GM04503 (cell line): ENCODE measurements at places on chromosomes 6 and 20.

- peak; percentile 13 for DNase-seq
Observed at GRCh38 chr20:4835244-4836177, 113.8 kb downstream of the PRND start.

GRCh38 chr6:12779772-12780171 lies 63.2 kb downstream of the PHACTR1 start:
- no peak for DNase-seq

DNA sequence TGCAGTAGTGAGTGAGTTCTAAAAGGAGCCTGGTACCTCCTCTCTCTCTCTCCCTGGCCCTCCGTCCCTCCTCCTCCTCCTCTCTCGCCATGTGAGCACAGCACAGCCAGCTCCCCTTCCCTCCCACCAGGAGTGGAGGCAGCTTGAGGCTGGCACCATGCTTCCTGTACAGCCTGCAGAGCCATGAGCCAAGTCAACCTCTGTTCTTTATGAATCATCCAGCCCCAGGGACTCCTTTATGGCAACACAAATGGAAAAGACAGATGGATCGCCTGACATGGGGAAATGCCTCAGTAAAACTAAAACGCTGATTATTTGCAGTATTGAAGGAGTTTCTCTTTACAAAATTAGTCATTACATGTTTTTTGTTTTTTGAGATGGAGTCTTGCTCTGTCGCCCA lies 233.7 kb upstream of the ARID1B start:
- no peak for DNase-seq

DNA sequence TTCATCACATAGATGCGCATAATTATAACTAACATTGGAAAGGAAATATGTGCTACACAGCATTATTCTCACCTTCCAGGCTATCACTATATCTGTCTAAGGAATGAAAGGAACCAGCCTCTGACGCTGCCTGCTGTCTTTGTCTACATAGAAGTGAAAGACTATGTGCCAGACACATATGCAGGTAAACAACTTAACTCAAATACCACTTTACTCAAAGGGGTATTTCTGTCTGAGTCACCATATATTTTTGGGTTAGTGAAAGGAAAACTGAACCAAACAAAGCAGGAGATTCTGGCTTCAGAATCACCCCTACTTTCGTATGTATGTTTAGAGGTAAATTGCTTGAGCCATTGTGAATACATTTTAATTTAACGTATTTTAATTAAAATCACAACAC lies 328.6 kb upstream of the PLCB4 start:
- DNase-seq = no peak

GRCh38 chr20:59305908-59306655 lies 5.7 kb downstream of the EDN3 start:
- no peak for DNase-seq

DNA sequence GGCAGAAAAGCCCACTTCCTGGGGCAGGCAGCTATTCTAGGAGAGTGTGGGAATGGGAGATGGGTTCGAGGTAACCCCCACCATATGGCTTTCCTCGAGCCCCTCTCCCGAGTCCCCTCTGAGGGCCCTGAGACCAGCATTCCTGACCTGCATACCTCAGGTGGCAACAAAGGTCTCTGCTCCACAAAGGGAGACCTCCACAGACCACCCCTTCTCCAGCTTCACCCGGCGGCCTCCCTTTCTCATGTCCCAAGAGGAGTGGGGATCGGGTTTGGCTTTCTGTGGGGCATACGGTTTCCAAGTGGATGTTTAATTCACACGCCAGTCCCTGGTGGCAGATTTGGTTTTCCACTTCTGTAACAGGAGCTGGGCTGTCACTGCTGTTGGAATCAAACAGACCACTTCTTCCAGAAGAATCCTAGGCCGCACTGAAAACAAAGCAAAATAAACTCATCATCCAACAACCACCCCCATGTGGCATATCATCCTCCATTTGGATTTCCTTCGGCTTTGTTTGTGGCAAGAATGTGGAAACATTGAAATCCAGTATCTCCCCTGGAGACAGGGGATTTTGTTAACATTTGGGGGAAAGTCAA lies 83.2 kb downstream of the DLL1 start:
- DNase-seq = no peak

GRCh38 chr6:75244063-75244584 lies 523 bp upstream of the COX7A2 start:
- DNase-seq = no peak

DNA sequence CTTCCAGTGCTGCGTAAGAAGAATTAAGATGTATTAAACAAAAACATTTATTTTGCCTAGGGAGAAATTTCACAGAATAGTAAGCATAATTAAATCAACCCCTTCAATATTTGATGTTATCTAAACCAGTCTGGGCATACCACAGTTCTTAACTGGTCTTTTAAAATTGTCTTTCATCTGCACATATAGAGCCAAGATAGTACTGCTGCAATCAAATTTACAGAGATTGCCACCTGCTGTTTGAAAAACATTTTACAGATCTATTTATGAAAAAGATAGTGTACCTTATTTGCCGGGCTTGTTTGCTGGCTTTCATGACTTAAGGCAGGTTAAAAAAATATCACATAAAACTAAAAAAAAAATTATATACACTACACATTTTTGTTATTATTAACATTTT lies 323.2 kb downstream of the ADGRB3 start:
- DNase-seq = no peak

- DNase-seq = no peak
Observed at GRCh38 chr6:91083211-91083610, 496.3 kb upstream of the MAP3K7 start.

- no peak for DNase-seq
Observed at GRCh38 chr20:458776-459175, 3.6 kb downstream of the TBC1D20 start.

DNA sequence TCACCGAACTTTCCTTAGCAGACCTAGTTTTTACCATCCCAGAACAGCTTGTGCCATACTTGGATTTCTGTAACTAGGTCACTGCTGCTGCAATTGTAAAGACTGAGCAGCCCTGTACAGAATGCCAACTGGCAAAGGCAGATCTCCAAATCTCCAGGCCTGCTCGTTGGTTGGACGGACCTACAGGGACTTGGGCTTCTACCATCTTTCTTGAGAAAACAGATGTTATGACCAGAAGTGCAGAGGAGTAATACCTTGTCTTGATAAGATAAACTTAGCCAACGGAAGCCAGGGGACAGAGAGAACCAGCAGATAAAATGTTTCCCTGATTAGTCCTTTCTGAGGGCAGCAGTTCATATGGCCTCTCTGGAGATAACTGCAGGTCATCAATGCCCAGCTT lies 304.1 kb downstream of the RFPL4B start:
- DNase-seq = no peak

GRCh38 chr6:35905841-35906498 lies 14.9 kb downstream of the SRPK1 start:
- DNase-seq = no peak

DNA sequence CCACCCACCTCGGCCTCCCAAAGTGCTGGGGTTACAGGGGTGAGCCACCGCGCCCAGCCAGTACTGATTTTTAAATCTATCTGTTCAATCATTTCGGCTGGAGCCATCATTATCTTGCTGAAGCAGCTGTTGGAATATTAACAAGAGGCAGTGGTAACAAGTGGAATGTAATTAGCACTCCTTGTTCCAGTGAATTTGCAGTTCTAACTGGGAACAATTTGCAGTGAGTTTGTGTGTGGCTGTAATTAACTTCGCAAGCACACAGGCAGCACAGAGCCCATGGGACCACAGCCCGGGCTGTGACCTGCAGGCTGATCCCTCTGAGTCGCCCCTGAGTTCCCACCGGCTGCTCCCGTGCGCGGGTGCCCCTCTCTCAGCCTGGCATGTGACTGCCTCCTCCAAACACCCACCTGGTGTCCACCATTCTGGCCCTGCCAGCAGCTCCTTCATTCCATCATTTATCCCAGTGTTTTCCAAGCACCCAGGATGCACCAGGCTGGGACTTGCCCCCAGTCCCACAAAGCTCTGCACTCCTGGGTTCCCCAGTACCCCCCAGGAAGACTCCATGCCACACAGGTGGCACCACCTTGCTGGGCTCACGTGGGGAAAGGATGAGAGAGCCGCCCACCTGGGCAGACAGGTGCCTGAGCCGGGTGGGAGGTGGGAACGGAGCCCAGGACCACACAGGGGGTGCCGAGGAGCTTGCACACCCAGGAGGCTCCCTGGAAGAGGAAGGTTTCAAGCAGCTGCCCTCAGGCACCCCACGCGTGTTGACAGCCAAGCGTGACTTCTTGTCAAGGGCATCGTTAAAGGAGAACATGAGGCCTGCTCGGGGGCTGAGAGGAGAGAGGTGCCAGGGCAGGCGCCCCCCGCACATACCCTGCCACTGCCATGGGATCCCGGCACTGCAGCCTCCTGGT lies 75.2 kb downstream of the YTHDF1 start:
- no peak for DNase-seq

DNA sequence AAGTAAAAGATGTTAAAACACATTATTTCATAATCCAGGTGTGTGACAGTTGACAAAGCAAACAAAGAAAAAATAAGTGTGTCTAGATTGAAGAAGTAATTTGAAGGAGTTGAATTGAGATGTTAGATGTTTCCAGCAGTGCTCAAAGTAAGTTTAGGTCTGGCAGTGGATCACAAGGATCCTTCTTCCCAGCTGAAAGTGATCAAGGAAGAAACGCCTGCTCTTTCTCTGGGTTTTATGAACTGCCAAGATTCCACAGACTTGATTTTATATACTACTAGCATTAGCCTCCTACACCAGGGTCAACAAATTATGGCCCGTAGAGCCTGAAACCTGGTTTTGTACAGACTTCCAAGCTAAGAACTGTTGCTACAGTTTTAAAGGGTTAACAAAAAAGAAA lies 30.3 kb downstream of the STX7 start:
- no peak for DNase-seq

GRCh38 chr6:168530653-168531071 lies 89.7 kb downstream of the SMOC2 start:
- DNase-seq = no peak

- no peak for DNase-seq
Observed at GRCh38 chr20:52461582-52461981, 270.0 kb upstream of the ZFP64 start.

GRCh38 chr6:14118091-14118439 lies 493 bp downstream of the CD83 start:
- DNase-seq = no peak

DNA sequence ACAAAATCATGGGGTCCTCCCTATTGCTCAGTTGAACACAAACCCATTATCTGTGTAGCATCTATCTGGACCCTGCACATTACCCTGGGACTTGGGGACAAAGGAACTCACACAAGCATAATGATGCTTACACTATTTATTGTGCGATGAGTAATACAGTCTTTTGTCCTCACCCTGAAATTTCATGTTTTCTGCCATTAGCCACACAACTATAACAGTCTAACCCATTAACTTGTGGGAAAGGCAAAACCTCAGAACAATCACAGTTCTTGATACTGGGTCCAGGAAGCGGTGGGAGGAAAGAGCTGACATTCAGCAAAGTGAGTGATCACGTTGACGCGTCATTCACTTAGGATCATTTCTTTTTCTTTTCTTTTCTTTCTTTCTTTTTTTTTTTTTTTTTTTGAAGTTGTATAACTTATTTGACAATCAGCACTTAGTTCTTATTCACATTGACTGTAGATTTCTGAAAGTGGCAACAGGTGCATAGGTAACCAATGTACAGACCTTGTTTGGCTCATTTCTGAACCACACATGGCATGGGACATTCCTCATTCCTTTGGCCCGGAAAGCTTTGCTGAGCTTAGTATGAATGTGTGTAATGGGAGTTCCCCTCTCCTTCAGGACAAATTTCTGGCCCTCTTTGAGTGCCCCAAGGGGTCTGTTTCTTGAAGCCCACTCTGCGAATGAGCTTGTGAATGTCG lies 94.8 kb upstream of the CNKSR3 start:
- DNase-seq = no peak

DNA sequence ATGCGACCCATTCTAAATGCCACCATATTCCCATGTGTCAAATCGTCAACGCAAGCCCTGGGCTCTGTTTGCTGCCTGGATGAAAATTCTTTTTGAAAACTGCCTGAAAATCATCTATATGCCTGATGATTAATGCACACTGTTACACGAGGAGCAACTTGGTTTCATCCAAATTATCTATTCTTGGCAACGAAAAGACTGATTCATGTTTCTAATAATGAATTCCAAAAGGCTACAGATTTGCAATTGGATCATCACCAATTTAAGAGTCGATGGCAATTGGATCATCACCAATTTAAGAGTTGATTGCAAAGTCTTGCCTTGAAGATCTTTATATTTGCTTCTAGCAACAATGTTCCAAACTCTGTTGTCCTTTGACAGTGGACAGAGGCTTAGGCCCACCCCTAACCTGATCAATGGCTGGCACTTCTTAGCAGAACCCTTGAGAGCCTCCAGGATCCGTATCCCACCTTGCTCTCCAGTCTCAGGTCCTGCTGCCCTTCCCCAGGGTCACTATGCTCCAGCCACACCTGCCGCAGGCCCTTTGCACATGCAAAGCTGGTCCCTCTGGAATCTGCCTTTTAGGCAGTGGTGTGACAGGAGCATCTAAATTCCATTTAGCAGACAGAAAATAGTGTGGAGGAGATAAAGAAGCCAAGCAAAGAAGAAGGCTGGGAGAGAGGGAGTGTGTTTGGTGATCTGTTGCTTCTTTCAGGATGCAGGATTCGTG lies 460.9 kb upstream of the SULF2 start:
- DNase-seq = no peak

DNA sequence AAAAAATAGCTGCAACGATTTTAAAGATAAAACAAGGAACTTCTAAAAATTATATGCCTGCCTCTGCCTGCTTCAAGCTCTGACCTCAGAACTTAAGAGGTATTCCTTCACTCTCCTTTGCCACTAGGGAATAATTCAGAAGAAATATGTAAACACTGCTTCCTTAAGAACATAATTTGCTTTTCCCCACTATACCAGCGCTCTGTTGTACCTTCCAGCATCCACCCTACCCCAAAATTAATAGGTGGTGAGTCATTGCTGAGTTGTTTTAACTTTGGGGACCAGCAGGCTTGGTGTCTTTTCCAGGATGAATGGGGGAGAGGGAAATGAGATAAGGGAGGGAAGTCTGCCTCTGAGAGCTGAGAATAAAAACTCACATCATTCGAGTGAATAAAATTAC lies 107.7 kb upstream of the ATXN1 start:
- DNase-seq = no peak

GRCh38 chr6:116111552-116112528 lies 11.2 kb downstream of the NT5DC1 start:
- no peak for DNase-seq

- DNase-seq = no peak
Observed at GRCh38 chr6:68082086-68082485, 553.0 kb upstream of the ADGRB3 start.
